Activated CD8-positive, alpha-beta memory T cell treated with anti-CD3 and anti-CD28 coated beads for 4 hours (primary cell): ENCODE measurements at places on chromosomes 1 and 21.

DNA sequence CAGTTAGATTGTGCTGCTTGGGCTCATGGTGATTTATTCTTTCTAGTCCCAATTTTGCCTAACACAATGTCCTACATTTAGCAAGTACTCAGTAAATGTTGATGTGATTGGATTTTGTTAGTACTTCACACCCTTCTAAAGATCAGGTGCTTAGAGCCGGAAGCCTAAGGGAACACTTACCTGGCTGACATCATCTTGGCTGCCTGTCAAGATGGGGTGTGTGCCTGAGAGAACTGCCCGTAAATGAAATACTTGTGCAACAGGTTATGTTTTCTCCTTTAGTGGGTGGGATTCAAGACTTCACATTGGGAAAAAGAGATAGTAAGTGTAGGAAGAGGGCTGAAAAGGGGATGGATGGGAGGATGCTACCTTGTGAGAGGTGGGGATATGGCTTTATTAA, 75.5 kb upstream of the MACF1 start:
- no peak for DNase-seq

DNA sequence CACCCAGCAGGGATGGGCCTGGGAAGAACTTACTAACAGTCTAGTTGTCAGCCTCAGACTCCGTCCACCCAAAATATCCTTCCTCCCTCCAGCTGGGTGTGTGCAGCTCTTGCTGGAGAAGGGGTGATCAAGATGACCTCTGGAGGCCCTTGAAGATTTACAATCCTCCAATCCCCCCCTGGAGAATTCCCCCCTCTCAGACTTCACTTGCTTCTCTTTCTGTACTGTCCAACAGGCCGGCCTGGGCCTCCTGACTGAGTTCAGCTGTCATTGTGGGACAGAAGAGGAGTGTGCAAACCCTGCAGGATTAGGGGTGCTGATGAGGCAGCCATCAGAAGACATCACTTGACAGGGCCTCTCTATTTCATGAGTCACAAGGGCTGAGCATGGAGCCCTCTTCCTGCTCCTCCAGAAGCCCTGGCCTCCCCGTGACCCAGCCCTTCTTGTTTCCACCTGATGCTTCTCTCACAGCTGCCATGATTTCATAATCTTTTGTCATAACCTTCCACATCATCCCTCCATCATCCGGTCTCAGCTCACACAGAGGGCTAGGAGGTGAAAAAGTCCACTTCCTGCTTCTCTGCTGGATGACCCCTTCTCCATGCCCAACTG, 17.5 kb upstream of the IGFN1 start:
- no peak for DNase-seq

GRCh38 chr1:113579256-113580018, 179.8 kb downstream of the PHTF1 start:
- DNase-seq = no peak

DNA sequence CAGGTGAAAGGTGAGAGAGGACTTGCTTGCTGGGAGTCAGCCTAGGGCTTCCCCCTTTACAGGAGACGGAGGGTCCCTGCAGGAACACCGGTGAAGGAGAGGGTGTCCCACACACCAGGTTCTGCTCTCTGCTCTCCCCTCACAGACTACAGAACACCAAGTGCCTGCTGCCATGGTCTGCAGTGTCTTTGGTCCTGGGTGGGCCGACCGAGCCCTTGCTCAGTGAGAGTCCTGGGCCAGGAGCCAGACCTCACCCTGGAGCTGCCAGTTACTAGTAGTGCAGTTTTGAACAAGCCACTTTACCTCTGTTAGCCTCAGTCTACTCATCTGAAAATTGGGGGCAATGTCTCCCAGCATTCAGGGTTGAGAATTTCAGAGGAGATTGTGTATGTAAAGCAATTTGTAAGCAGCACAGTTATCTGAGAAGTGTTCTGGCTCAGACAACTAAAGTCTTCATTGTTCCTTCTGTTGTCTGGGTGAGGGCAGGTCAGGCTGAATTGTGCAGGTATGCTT, 2.7 kb upstream of the IL6R start:
- no peak for DNase-seq

DNA sequence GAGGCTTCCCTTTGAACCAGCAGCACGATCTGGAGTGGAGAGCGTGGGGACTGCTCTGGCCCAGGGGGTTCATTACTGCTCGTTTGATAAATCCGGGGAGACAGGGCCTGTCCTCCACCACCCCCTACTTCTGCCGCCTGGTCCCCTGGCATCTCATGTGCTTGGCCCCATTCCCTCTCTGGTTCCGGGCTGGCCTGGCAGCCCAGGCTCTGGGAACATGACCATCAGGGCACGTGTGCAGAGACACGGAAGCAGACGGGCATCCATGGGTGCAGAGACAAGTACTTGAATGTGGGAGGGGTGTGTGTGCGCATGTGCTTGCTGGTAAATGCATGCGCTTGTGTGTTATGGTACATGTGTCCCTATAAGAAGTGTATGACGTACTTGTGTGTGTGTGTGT, 75.5 kb downstream of the KIRREL1 start:
- DNase-seq = no peak

DNA sequence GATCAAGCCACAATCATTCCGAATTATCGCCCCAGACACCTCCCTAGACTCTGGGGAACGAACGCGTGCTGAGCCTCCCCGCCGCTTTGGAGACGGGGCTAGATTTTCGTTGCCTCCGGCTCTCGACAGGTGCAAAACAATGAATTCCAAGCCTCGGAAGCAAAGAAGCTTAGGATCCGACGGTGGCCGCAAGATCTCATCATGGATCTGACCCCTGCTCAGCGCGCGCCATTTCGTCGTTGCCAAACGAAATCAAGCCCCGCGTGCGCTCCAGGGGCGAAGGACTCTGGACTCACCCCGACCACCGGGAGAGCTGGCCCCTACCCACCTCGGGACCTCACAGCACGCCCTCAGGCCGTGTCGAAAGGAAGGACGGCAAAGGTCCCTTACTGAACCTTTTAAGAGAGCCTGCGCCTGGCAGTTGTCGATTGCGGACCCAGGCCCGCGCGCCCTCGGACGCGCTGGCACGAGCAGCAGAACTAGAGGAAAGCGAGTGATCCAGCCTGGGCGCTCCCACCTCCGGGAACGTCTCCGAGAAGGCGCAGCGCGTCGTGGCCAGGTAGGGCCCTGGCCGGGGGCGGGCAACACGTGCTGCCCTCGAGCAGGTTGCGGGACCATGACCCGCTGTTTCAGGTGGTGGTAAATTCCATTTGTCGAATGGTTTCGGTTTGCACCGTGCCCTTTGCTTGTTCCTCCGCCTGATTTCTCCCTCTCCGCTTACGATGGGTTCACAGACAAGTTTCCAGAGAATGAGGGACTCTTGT, 1.6 kb upstream of the RUNX3 start:
- DNase-seq = no peak

DNA sequence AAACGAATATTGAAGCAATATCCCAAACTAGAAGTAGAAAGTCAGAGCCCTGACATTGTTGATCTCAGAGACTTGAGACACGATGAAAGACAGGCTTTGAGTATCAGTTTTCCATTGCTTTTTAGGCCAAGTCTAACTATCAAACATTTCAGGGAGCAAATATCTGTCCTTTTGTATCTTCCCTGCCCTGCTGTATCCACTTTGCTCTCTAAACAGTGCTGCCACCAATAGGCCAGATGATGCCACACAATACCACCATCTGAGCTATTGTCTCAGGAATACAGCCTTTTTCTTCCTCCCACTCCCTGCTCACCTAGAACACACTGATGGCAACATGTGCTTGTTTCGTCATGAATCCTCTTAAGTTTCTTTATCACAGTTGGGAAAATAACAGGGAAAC, 62.6 kb upstream of the SPAG17 start:
- no peak for DNase-seq

GRCh38 chr1:36088265-36088576, 471 bp upstream of the ADPRS start:
- DNase-seq = no peak

GRCh38 chr1:160326418-160326817, 16.6 kb downstream of the COPA start:
- no peak for DNase-seq

- DNase-seq = no peak
Measured at GRCh38 chr1:16077406-16078245, 4.2 kb upstream of the FAM131C start.
